Islet precursor cell (in vitro differentiated cells): ENCODE measurements at places on chromosomes 6 and 20.

DNA sequence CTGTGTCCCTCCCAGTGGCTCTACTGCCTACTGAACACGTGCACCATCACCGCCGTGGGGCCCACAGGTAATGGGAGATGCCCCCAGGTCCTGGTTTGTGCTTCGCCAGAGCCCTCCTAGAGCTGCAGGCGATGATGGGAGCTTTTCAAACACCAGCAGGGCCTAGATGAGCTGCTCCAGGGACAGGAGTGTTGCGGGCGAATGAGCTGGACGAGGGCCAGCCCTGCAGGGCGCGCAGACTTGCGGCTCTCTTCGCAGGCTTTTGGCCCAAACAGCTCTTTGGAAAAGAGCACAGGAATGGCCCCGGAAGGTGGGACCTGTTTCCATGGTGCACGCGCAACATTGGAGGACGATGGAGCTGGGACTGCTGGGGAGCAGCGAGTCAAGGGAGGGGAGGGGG lies 409.3 kb upstream of the SULF2 start:
- DNase-seq: no peak

- no peak for DNase-seq
Measured at GRCh38 chr6:134520181-134521115, 202.5 kb upstream of the SGK1 start.

DNA sequence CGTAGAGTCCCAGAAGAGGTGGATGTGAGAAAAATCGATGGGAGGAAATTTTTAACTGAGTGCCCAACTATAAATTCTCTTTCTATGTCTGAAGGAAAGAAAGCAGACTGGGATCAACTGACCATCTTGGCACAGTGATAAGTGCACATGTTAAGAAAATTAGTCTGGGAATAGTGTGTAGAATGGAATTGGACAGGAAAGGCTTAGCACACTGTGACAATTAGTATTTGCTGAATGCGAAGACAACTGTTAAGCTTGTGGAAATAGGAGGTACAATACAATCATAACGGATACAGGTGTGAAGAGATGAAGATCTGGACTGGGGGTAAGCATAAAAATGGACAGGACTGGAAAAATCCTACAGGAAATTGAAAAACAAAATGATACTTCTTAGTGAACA lies 114.3 kb downstream of the FAM50B start:
- DNase-seq: no peak

GRCh38 chr20:64115171-64115911 lies 8.0 kb upstream of the NPBWR2 start:
- peak; percentile 41 for DNase-seq

DNA sequence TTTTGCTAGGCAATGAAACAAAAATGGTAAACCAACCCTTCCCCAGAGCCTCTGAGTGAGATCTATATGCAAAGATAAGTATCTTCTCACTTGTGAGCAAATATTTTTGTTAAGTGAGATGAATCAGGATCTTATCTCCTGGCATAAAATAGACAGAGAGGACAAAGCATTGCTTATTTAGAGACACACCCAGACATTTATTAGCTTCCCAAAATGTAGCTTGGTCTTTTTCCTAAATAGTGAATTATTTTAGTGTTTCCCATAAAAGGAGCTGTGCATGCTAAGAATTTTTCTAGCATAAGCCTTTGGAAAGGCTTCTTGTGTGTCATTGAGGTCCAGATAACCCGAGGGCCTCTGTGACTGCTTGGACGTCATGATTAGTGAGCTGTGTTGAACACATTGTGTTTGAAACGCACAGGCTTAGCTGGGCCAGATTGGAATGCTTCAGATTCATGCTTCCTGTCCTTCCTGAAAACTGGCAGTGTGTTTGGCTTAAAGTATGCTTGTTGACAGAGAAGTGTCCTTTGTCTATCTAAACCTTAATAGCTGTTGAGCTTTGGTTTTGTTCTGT lies 16.5 kb downstream of the MTHFD1L start:
- peak; percentile 96 for DNase-seq

DNA sequence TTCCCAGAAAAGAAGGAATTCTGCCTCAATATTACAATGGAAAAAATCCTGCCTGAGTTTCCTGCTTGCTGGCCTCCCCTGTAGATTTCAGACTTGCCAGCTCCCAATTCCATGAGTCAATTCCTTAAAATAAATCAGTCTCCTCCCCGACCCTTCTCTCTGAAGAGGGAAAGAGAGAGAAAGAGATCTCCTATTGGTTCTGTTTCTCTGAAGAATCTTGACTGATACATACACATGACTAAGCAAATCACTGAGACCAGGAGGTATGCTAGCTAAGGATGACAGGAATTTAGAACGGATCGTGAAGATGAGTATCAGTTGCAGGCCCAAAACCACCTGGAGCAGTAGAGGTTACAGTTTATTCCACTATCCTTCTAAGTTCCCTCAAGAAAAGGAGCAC lies 11.3 kb upstream of the RBM24 start:
- no peak for DNase-seq

DNA sequence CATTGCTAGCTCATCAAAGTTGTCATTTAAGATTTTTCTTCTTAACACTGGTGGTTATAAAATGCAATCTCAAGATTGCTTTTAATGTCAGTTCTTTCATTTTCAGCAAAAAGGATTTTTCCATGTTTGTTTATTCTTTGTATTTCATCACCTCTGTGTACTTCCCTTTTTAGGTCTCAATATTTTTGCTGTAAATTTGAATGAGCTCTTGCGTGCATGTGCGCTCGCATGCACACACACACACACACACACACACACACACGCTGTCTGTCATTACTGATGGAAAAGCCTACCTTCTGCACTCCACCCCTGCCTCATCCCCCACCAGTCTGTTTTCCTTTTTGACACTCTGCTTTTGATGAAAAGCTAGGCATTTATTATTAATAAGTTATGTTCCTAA lies 85.3 kb upstream of the FYN start:
- no peak for DNase-seq

DNA sequence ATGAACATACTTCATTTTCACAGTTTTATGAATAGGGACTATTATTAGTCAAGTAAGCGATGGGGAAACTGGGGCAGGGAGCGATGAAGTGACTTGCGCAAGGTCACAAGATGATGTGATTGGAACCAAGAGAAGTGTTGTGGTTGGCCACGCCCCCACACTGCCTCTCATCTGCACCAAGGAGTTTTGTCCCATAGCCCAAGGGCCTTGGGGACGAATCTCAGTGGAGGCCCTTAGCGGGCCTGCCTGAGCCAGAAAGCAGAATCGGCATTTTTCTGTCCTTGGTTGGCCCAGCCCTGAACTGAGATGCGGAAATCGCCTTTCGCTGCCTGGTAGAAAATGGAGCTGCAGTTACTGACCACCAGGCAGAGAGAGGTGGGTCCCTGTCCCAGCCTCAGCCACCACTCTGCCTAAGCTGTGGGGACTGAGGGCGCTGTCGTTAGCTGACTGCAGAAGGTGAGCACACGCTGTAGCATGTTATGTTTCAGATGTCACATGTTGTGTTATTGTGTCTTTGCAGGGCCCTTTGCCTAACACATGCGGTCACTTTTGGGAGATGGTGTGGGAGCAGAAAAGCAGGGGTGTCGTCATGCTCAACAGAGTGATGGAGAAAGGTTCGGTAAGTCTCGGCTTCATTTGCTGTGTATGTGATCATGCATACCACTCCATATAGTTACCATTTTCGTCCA lies 57.8 kb downstream of the PTPN1 start:
- no peak for DNase-seq

DNA sequence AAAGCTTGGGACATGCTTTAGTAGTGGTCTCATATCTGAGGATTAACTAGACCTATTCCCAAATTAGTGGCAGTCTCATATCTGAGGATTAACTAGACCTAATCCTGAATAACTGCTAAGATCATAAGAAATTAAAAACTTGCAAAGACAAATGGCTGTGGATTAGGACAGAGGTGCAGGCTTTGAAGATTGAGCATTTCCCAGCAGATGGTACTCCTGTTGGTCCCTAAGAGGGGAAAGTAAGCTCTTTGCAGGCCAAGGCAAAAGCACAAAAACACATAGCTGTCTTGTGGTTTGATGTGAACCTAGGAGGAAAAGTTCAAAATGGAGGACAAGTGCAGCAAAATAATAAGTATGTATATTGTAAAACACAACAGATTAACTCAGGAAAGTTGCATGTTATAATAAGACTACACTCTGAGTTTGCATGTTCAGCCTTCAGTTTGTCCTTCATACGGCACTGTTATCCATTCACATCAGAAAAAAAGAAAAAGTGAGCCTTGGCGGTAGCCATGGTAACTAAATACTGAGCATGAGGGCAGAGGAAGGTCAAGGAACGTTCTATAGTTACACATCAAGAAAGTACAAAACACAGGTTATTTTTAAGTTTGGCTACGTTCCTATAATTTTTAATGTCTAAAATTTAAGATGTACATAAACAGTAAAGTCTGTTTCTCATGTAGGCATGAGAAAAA lies 62.8 kb downstream of the FILIP1 start:
- DNase-seq: no peak

DNA sequence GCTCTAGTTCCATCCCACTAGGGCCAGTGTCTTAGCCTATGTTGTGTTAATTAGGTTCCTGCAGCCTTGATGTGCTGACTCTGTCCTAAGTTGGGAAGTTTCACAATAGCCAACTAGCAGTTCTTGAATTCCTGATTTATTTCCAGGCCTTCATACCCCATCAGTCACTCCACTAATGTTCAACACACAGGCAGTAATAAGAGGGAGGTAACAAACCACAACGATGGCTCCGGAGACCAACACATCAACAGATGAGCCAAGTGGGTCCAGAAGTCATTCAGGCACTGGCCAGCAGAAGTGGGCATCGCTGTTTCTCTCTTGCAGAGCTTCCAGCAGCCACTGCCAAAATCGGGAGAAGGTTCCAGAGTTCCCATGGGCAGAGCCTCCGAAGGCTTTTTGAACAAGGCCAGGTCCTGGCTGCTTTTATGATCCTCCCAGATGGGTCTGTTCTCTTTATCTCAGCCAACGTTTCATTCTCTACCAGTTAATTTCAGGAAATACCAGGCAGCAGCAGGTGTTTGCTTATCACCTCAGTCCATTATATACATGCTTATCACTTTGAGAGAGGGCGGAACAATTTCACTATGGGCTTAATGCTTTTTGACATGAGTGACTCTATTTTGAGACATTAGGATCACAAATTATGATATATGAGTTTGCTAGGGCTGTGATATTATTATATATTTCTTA lies 48.5 kb upstream of the NOP56 start:
- no peak for DNase-seq

DNA sequence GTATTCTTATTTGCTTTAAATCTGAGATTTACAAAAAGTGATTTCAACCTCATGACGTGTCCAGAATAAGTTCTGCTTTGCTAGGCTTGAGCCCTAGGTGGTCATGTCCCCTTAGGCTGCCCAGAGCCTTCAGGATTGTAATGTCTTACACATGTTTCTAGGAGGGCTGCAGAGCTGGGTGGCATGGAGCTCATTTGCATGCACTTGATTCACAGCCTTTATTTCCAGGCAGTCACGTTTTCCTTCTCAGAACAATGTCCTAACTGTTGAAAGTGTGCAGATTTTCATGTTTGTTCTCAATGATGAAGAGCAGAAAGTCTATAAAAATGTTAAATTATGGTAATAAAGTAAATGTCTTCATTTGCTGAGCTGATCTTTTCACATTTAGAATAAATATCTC lies 448.6 kb upstream of the SOX4 start:
- no peak for DNase-seq

DNA sequence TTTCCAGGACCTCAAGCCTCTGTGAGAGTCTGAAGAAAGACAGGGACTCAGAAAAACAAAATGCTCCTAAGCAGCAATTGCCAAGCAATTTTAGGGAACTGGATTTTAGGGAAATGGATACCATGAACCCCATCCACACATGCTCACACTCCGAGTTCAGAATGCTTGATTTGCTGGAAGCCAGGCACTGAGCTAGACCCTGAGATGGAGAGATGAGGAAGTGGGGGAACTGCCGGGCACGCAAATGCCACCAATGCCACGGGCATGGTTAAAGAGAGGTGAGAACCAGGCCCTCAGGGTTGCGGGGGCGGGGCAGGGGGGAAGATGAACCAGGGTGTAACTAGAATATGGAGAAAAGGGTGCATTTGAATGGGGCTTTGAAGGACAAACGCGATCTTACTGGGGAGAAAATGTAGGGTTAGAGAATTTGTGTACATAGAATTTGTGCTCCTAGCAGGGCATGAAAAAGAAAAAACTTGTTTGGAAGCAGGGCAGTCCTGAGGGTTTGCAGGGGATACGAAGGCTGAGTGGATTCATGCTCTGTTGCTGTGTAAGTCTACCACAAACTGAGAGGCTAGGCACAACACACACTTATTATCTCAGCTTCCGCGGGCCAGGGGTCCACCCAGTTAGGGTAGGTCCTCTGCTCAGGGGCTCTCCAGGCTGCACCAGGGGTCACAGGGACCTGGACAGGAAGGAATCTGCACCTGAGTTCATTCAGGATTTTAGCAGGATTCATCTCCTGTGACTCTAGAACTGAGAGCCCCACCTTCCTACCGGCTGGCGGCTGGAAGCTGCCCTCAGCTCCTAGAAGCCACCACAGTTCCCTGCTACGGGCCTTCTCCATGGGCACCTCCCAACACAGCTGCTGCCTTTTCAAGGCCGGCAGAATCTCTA lies 108.0 kb downstream of the SNX5 start:
- DNase-seq: no peak

DNA sequence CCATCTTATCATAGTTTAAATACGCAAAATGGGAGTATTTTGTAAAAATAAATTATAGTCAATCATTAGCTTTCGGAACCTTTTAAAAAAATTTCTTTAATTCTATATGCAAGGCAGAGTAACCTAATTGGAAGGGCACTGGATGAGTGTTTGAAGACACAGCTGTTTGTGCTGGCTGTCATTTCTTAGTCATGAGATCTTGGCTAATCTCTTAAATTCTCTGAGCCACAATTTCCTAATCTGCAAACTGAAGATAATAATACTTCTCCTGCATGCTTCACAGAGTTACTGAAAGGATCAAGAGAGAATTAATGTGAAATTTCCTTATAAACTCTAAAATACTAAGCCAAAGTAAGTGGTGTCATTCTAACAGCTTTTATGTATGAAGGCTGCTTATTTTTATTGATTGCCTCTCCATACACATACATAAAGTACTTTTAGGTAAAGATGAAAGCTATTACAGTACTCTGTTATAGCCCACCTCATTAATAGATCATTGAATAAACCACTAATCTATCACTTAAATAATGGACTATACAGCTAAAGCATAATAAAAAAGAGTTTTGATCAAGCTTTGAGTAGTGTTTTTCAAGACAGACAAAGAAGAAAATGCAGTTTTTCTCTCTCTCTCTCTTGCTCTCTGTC lies 383.7 kb upstream of the IRAK1BP1 start:
- DNase-seq: no peak
